ENCODE measurements at places on chromosomes 6 and 20.

DNA sequence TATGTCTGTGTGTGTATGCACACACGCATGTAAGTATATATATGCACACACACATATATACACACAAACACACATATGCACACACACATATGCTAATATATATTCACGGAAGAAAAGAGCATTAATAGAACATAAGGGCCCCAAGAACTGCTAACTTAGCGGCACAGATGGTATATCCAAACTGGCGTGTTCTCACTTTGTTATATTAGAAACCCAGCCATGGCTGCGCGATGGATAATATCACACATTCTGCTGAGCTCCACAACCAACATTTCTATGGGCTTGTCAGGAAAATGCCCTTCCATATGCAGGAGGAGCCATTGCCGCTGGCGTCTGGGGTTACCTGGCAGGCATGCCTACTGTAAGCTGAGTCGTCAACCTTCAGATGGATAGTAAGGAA lies 122.1 kb downstream of the TTLL2 start:
- H3K4me3 ChIP-seq = no peak overlapping the region
- no peak overlapping the region for H3K27ac ChIP-seq
- no peaks in the 10 kb centered on the region for H3K4me1 ChIP-seq
- no peaks in the 10 kb centered on the region for H3K27me3 ChIP-seq

DNA sequence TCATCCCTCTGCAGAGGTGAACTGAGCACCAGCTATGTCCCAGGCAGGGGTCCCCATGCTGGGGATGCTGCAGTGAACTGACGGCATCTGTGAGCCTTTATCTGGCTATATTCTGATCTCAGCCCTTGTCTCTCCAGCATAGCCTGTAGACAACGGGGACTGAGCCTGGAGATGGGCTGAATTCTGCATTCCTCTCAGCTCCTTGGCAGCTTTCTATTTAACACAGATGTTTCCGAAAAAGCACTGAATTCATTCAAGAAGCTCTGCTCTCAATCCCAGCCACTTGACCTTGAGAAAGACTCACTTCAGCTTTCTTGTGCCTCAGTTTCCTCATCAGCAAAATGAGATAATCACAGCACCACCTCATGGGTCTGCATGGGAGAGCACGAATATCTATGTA lies 204.4 kb upstream of the PMEPA1 start:
- no peak for DNase-seq
- no peak overlapping the region for H3K27ac ChIP-seq
- no peaks in the 10 kb centered on the region for H3K4me1 ChIP-seq
- no peaks in the 10 kb centered on the region for H3K36me3 ChIP-seq
- peaks cover 47% of the 10 kb centered on the region for H3K27me3 ChIP-seq

- H3K27ac ChIP-seq = no peak overlapping the region
- no peak overlapping the region for H3K4me3 ChIP-seq
- no peak for DNase-seq
- H3K36me3 ChIP-seq = no peaks in the 10 kb centered on the region
- H3K27me3 ChIP-seq = peaks cover 4% of the 10 kb centered on the region
These were observed 249.8 kb downstream of the GMDS start for GRCh38 chr6:1995636-1996035.

DNA sequence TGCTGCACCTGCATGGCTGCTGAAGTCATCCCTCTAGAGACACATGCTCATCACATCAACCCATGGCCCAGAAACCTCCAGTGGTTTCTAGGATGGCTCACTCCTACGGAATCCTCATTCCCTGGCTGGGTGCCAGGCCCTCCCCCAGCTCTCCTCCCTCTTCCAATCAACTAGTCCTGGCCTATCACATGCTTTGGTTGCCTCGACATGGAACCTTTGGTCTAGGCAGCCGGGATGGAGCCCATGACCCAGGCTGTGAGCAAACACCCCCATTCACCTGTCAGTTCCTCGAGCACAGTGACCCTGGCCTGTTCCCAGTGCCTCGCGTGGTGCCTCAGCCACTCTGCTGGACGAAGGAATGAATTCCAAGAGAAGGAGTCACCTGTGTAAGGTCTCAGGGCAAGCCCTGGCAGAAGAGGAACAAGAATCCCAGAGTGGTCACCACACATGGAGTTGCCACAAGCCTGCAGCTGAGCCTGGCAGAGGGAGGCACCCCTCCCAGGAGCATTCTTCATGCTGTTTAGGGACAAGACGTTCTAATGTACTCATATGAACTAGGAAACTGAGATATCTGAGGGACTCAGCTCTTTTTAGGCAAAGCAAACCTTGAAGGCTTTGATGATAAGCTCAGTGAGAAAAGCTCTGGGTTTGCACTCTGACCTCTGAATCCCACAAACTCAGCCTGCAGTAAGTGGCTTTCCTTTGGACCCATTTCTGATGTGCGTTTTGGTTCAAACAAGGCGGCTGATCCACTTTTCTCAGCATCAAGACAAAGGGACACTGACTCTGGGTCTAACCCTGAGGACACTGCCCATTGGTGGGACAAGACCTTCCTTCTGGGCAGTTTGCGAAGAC lies 40.2 kb downstream of the PPP1R3G start:
- H3K4me1 ChIP-seq = peaks cover 26% of the 10 kb centered on the region
- no peak overlapping the region for H3K27ac ChIP-seq
- H3K4me3 ChIP-seq = no peak overlapping the region
- 0 out of 2 replicates have a peak, but pooled peaks cover under 1% of the 10 kb centered on the region for H3K36me3 ChIP-seq

- H3K27ac ChIP-seq = no peak overlapping the region
- DNase-seq = no peak
- H3K27me3 ChIP-seq = no peaks in the 10 kb centered on the region
- H3K4me3 ChIP-seq = no peak overlapping the region
- H3K36me3 ChIP-seq = peaks cover 7% of the 10 kb centered on the region
These were observed 107.5 kb downstream of the FYN start for GRCh38 chr6:111765763-111766162.

- no peak overlapping the region for H3K4me3 ChIP-seq
- H3K27me3 ChIP-seq = peaks cover 8% of the 10 kb centered on the region
- H3K36me3 ChIP-seq = peaks cover 14% of the 10 kb centered on the region
- H3K4me1 ChIP-seq = peaks cover 41% of the 10 kb centered on the region
- no peak for DNase-seq
- no peak overlapping the region for H3K27ac ChIP-seq
These were observed 5.5 kb downstream of the DNAJC5 start for GRCh38 chr20:63900413-63900812.

- no peaks in the 10 kb centered on the region for H3K4me1 ChIP-seq
- no peaks in the 10 kb centered on the region for H3K36me3 ChIP-seq
- no peaks in the 10 kb centered on the region for H3K27me3 ChIP-seq
- no peak for DNase-seq
- no peak overlapping the region for H3K27ac ChIP-seq
- H3K4me3 ChIP-seq = no peak overlapping the region
These were observed 21.0 kb upstream of the HCRTR2 start for GRCh38 chr6:55153284-55153683.

- H3K4me1 ChIP-seq = peaks cover 38% of the 10 kb centered on the region
- H3K27ac ChIP-seq = peak overlapping the region; percentile 59
- H3K27me3 ChIP-seq = peaks cover 7% of the 10 kb centered on the region
- H3K36me3 ChIP-seq = no peaks in the 10 kb centered on the region
- DNase-seq = no peak
These were observed 623 bp downstream of the MYBL2 start for GRCh38 chr20:43667341-43668132.

DNA sequence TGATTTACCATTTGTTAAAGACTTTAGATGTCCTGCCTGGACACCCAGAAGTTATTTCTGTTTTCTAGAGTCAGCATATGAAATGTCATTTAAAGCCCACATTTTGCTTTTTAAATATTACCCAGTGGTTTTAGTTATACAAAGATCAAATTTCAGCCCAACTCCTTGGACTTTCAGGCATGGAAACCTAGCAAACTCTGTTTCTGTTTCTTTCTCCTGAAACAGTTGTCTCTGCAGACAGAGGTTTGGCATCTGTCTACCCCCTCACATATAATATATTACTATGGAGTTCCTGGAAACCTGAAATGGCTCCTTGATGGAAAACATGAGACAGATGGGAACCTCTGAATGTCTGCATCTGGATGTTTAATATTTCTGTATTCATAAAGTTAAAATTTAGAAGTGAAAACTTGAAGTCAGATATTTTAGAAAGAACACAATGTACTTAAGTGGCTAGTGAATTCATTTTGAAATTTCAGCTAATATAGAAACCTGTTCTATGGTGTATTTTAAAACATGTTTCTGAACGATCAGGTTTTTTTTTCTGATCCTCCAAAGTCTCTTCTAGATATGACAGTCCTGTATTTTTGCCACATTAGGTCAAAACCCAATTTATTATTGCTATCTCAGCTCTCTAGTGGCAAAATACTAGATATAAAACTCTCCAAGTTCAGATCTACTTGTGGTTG lies 743.3 kb downstream of the CD109 start:
- H3K27me3 ChIP-seq = no peaks in the 10 kb centered on the region
- DNase-seq = no peak
- no peak overlapping the region for H3K27ac ChIP-seq
- no peaks in the 10 kb centered on the region for H3K4me1 ChIP-seq
- no peak overlapping the region for H3K4me3 ChIP-seq
